ENCODE measurements at places on chromosomes 2 and 18.

GRCh38 chr2:190649035-190649797, at the start of gene NAB1:
NAB1 (plus strand) TSS chr2:190649083; CDS start chr2:190659177, 10,094 bp downstream.
- DNase-seq, result peak; percentile 48

- no peak for DNase-seq
These were observed 31.6 kb downstream of the STK39 start for GRCh38 chr2:168215813-168216212.

DNA sequence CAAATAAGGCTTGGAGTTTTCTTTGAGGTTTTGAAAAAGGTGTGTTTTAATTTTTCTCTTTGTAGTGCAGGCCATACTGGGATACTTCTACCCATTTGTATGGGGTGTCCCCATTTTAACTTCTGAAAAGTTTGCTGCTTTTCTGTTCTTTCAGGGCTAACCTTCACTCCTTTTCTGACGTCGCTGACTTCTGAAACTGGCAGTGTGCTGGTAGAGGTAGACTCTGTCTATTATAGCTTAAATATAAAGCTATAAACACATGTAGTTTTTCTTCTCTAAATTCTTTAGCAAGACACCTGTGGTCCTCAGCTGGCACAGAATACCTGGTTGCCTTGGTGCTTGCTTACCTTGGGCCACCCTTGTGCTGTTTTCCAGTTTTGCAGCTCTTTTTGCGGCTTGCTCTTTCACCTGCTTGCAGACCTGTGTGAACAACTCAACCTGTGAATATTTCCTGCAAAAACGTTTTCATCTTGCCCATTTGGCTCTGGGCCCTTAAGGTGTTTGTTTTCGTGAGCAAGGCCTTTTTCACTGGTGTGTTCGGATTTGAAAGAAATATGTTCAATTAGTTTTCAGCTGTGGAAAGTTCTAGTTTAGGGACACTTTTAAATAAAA, 42.2 kb downstream of the PHLPP1 start:
- no peak for DNase-seq

- DNase-seq, result no peak
These were observed 19.4 kb downstream of the KRCC1 start for GRCh38 chr2:88036182-88036581.

DNA sequence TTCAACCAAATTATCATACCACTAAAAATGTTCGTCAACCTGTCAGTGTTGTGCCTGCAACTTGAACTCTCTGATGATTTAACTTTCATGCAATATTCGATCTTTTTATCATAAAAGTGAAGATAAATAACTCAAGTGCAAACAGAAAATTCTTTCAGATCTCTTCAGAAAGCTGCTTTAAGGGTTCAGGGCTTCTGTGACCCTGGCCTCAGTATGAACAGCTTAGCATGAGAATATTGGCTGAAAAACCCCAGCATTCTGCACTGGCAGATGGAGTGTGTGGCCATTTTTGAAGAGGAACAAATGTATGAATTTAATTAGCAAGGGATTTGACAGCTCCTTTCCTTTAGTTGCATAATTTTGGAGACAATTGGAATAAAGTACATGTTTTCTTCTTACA, 851.4 kb upstream of the SOX11 start:
- no peak for DNase-seq

- no peak for DNase-seq
These were observed 193.2 kb downstream of the BCL2 start for GRCh38 chr18:63126134-63127069.

- no peak for DNase-seq
These were observed 23.4 kb downstream of the ZAP70 start for GRCh38 chr2:97736608-97737330.

GRCh38 chr2:173099804-173100203, 24.2 kb downstream of the MAP3K20 start:
- DNase-seq, result no peak

- DNase-seq, result no peak
These were observed 1.8 kb upstream of the COBLL1 start for GRCh38 chr2:164843346-164843911.

- DNase-seq, result no peak
These were observed 51.3 kb downstream of the NTSR2 start for GRCh38 chr2:11618708-11619062.

- DNase-seq, result no peak
These were observed 313.0 kb upstream of the SLC39A10 start for GRCh38 chr2:195343942-195344530.

- DNase-seq, result no peak
These were observed 103.3 kb downstream of the NDUFA10 start for GRCh38 chr2:239921843-239922242.

DNA sequence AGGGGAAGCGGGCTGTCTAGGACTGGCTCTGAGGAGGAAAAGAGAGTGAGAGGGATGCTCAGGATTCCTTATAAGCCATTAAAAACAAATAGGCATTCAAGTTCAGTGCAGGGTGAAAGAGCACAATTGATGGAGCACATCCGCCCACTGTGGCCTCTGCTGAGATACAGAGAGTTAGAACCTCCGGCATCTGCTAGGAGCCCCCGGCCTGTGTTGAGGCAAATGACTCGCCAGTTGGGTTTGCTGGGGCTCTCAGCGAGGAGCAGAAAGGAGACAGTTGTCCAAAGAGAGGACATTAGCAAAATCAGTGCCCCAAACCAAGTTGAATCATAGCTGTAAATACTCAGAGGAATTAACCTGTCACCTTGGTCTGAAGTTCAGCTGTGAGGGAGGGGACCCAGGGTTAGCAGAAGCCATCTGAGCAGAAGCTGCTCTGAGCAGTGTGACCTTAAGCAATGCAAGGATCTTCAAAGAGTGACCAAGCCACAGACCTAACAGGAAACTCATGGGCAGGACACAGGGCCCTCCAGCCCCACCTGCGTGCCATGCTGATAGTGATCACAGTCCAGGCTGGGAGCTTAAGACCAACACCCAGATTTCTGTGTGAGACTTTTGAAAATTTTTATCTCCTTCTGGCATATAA, 23.3 kb upstream of the IL18RAP start:
- no peak for DNase-seq

DNA sequence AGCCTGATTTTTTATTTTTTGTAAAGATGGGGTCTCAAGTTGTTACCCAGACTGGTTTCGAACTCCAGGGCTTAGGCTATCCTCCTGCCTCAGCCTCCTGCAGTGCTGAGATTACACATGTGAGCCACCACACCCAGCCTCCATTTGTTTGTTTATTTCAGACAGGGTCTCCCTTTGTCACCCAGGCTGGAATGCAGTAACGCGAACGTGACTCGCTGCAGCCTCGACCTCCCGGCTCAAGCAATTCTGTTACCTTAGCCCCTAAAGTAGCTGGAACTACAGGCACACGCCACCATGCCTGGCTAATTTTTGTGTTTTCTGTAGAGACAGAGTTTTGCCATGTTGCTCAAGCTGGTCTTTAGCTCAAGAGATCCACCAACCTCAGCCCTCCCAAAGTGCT, 27.2 kb downstream of the UBXN4 start:
- DNase-seq, result no peak

DNA sequence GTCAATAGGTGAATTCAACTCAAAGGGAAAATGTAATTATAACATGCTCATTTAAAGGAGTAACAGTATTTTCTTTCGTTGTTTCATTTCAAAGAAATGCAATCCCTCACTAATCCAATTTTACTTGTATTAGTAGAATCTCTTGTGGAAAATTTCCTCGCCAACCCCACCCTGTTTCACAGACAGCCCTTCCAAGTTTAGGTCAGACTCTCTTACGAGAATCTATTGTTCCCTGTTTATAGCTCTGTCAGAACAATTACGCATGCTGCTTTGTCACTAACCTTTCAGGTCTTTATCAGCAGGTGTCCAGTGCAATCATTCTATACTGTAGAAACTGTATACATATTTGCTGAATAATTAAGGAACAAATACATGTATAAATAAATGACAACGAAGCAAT, 657.8 kb upstream of the LINC00305 start:
- no peak for DNase-seq

GRCh38 chr18:23279931-23280330, 144.6 kb downstream of the CABLES1 start:
- DNase-seq, result no peak

DNA sequence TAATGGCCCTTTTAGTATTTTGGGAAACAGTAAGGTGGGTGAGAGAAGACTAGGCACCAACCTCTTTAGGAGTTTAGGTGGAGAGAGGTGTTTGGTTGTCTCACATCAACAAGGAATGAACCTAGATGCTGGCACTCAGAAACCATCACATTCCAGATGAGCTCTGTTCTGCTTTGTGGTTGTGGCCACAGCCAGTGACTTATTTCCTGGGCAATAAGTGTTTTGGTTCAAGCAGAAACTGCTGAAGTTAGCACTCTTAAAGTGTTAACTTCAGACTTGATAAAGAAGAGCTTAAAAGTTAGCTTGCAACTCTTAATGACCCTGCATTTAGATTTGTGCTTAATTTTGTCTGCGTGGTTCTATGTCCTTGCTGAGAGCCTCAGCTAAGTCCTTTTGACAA, 929.2 kb downstream of the SLC4A3 start:
- DNase-seq, result no peak

GRCh38 chr2:10278029-10278762, 24.5 kb upstream of the HPCAL1 start:
- no peak for DNase-seq

DNA sequence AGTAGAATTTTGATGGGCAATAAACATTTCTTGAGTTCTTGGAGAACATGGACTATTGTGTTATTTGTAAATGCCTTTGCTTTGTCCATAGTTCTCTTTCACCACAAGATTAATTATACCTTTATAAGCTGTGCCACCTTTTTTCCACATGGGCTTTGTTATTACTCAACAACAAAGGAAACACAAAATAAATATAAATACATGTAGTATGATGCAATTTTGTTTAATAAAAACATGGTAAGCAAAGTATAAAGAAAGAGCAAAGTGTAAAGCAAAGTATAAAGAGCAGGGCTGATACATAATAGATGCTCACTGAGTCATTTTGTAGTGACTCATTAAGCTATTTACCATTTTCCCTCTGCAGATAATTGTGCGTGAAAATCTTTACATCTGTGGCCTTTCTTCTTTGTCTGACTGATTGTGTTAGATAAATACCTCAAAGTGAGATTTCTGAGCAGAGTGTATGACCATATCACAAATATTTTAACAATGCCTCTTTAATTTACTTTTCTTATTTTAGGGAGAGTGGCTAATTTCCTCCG, 80.9 kb downstream of the CERS6 start:
- DNase-seq, result no peak

DNA sequence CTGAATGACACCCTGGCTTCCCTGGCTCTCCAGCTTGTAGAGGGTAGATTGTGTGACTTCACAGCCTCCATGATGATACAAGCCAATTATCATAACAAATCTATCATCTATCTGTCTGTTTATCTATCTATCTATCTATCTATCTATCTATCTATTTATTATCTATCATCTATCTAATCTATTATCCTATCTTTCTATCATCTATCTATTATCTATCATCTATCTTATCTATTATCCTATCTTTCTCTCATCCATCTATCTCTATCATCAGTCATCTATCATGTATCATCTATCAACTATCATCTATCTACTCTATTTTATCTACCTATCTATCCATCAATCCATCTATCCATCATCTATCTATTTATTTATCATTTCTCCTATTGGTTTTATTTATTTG, 361.8 kb downstream of the RNF144A start:
- no peak for DNase-seq

DNA sequence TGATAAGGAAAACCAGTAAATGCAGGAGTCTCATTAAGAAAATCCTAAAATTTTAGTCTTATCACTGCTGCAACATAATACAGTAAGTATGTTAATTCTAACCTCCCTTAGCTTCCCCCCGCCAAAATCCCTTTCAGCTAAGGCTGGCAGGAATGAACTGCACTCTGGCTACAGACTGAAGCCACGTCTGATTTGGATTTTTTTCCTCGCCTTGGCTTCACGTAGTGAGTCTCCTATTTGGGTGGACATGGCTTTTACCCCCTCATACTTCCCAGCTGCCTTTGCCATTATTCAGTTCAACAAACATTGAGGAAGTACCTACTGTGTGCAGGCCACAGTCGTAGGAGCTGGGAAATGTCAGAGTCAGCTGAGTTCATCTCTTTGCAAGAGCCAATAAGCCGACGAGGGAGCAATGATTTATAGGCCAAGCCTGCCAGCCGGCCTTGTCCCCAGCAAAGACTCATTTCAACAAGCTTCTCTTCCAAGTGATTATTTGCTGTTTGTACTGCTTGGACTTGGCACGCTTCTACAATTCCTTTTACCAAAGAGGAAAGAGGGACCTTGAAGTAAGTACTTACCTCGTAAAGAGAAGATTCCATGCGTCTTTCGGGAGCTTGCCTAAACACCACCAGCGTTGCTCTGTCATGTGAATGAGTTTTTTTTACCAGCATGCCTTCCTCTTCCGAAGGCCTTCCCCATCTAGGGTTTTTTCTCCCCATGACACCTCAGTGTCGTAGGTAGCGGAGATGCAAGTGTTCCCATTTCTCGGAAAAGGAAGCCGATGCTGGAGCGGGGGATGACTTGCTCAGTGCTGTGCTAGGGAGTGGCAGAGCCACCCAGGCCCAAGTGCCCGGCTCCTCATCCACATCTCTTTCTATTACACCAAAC, 138.6 kb downstream of the KLHL29 start:
- DNase-seq, result no peak

- no peak for DNase-seq
These were observed 214.7 kb downstream of the KLHL29 start for GRCh38 chr2:23599667-23600066.

DNA sequence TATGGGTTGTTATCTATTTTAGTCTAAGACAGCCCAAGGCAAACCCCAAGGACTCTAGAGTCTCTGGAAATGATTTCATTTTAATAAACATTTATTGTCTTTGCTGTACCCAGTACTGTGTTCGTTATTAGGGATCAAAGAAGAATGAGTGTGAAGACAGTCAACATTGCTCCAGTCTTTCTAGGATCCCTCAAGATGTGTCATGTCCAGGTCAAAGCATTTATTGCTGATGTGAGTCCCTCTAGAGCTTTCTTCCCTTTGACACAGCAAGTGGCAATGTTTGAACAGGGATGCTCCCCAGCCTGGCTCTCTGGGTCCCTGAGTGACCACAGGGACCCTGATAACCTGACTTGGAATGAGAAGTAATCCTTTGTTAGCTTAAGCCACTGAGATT, 123.1 kb upstream of the STK17B start:
- DNase-seq, result no peak

DNA sequence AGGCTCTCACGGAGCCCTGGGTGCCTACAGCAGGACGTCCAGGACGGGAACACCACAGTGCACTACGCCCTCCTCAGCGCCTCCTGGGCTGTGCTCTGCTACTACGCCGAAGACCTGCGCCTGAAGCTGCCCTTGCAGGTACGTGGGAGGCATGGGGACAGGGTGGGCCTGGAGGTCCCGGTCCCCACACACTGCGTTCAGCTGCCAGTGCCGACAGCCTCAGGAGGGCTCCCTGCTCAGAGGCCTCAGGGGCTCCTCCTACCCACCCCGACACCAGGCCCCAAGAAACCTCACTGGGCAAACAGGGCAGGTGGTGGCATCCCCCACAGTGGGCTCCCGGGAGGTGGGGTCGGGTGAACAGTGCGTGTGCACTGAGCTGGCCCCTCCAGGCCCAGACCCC, 10.8 kb downstream of the ANO7 start:
- DNase-seq, result no peak

- DNase-seq, result no peak
These were observed 415.2 kb upstream of the NETO1 start for GRCh38 chr18:73283032-73283431.

- no peak for DNase-seq
These were observed 102.8 kb upstream of the TFCP2L1 start for GRCh38 chr2:121387591-121388325.

GRCh38 chr2:44952143-44952805, 10.8 kb downstream of the SIX3 start:
- no peak for DNase-seq

- DNase-seq, result no peak
These were observed 226.2 kb upstream of the RAB6C start for GRCh38 chr2:129753261-129753660.

GRCh38 chr2:21220930-21221329, 97.2 kb downstream of the TDRD15 start:
- no peak for DNase-seq
